ENCODE measurements at places on chromosomes 7 and 10.
A peak's percentile ranks its signal among the peaks of the same experiment; 100 is the strongest.

DNA sequence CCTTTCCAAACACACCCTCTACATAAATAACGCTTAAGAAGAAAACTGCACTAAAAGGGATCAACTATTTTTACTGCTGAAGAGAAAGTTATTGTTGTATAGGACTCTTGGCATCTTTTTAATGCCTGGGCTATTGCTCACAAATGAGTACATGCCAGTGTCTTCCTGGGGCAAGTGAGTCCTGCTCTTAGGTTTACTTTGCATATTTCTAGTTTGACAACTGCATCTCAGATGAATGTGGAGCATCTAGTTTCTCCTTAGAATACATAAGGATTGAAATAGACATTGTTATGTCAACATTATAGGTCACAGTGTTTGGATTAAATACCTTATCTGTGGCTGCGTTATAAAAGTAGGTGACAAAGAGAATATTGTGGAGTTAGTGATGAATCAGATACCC lies 44.5 kb downstream of the PSMC2 start:
- DNase-seq, result no peak

DNA sequence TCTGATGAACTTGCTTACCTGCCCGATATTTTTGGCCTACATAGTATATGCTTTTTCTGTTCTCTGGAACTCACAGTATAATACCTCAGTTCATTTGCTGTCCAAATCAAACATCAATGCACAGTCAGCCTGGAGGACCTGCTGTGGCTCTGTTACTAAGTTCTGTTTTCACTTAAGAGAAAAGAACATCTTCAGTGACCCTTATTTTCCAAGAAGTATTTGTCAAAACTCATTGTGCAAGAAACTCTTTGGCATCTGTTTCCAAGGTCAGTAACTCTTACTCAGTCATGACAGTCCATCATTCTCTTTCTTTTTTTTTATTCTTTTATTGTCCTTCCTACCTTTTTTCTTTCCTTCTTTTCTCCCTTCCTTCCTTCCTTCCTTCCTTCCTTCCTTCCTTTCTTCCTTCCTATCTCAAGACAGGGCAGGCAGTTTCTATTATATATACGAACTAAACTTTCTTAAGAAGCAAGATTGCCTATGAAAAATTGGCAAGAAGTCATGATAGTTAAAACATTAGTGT lies 37.8 kb upstream of the SEM1 start:
- DNase-seq, result no peak

GRCh38 chr7:24707988-24708615 lies 49.2 kb downstream of the GSDME start:
- no peak for DNase-seq

- DNase-seq, result no peak
These were observed 97.7 kb upstream of the MEOX2 start for GRCh38 chr7:15783987-15784693.

DNA sequence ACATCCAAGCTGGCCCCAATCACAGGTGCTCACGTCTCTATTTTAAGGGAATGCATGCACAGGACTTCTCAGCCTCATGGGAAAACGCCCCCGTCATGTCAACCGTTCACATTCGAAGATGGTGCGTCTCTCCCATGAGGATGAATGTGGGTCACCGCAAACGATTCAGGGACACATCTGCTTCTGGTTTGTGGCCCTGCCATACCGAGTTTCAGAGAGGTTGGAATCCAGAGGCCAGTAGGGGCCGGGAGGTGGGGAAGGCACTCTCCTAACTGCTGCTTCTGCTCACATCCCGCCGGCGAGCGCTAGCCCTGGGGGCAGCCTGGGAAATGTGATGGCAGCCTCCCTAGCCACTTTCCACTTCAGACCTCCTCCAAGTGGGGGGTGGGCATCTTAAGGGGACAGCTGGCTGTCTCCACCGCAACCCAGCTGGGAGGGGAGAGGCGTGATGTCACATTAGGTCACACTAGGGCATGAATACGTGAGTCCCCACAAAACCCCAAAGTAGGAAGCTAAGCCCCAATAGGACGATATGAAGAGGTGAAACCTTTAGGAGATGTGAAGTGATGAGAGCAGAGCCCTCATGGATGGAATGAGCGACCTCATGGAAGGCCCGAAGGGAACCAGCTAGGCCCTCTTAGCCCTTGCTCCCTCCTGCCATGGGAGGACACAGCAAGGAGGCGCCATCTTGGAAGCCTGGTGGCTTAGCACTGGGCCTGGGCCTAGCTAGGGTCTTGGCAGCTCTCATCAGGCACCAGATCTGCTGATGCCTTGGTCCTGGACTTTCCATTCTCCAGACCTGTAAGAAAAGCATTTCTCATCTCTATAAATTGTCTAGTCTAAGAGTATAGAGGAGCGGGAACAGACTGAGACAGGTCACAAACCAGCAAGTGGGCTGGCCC lies 107.8 kb downstream of the TCERG1L start:
- DNase-seq, result no peak

DNA sequence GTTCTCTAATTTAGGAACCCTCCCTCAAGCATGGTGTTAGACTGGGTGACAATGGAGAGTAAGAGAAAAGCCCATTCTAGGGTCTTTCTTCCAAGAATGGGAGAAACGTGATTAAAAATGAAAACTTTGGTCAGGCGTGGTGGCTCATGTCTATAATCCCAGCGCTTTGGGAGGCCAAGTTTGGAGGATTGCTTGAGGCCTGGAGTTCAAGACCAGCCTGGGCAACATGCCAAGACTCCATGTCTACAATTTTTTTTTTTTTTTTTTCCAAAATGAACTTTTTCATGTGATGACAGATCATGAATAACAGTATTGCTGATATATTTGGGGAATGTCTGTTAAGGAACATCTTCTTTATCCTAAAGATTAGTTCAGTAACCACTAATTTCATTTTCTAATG lies 194.6 kb downstream of the MLLT10 start:
- DNase-seq, result peak; percentile 4

DNA sequence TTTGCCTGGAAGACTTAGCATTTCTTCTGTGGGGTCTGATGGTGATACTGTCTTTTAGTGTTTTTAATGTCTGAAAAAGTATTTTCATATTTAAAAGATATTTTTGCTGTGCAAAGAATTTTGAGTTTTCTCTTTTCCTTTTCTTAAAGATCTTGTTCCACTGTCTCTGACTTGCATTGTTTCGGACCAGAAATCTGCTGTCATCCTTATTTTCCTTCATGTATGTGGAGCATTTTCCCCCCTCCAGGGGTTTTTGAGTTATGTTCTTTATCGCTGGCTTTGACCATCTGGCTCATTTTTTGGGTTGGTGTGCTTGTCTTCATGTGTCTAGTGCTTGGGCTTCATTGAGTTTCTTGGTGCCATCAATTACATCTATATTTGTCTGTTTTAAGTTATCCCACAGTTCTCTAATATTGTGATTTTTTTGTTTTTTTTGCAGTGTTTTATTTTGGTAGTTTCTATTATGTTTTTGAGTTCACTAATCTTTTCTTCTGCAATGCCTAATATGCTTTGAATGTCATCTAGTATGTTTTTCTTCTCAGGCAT lies 119.9 kb downstream of the MGMT start:
- DNase-seq, result no peak

- peak; percentile 90 for DNase-seq
These were observed 65.6 kb downstream of the CDH23 start for GRCh38 chr10:71462062-71462935.

DNA sequence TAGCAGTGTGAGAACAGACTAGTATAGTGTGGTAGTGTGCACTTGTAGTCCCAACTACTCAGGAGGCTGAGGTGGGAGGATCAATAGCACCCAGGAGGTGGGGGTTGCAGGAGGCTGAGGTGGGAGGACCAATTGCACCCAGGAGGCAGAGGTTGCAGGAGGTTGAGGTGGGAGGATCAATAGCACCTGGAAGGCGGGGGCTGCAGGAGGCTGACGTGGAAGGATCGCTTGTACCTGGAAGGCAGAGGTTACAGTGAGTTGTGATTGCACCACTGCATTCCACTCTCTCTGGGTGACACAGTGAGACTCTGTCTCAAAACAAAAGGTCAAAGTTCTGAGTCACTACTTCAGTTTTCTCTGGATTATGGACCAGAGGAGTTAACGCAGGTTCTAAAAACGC lies 22.6 kb upstream of the DIP2C start:
- no peak for DNase-seq

DNA sequence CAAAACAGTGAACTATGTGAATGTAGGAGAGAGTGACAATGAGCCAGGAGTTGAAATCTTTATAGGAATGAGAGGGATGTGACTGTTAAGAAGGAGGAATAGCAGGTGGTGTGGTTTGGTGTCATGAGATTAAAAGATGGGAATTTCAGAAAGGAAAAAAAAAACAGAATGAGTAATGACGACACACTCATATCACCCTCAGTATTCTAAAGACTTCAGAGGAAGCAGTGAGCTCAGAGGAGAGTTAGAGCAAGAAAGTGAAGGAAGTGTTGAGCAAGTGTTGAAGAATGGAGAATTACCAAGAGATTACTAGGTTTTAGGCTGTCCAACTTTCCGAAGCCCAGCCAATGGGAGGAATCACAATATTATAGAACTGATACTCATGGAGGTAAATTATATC lies 220.5 kb upstream of the HGF start:
- no peak for DNase-seq

GRCh38 chr7:75798770-75799169 lies 14.8 kb downstream of the CCL24 start:
- DNase-seq, result no peak

DNA sequence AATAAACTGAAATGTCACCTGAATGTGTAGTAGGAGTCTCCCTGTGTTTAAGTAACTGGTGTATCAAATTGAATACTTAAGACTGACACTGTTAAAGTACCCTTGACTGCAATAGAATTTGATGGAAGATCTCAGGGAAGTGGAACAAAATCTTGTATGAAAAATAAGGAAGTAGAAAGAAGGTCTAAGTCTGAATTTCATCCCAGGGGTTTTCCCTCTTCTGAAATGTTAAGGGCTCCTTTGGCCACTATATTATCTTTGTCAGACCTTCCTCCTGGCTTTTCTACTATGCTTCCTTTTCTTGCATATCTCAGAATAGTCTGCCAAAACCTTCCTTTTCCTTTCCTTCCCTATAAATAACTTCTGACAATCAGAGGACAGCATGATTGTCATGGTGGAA lies 59.6 kb downstream of the BLNK start:
- no peak for DNase-seq

GRCh38 chr10:10497245-10497644 lies 520.4 kb upstream of the CELF2 start:
- no peak for DNase-seq

GRCh38 chr10:66505003-66505657 lies 420.7 kb upstream of the LRRTM3 start:
- no peak for DNase-seq

- DNase-seq, result no peak
These were observed 45.8 kb downstream of the MKX start for GRCh38 chr10:27699776-27700175.

- no peak for DNase-seq
These were observed 26.7 kb upstream of the CUL1 start for GRCh38 chr7:148672041-148672440.

DNA sequence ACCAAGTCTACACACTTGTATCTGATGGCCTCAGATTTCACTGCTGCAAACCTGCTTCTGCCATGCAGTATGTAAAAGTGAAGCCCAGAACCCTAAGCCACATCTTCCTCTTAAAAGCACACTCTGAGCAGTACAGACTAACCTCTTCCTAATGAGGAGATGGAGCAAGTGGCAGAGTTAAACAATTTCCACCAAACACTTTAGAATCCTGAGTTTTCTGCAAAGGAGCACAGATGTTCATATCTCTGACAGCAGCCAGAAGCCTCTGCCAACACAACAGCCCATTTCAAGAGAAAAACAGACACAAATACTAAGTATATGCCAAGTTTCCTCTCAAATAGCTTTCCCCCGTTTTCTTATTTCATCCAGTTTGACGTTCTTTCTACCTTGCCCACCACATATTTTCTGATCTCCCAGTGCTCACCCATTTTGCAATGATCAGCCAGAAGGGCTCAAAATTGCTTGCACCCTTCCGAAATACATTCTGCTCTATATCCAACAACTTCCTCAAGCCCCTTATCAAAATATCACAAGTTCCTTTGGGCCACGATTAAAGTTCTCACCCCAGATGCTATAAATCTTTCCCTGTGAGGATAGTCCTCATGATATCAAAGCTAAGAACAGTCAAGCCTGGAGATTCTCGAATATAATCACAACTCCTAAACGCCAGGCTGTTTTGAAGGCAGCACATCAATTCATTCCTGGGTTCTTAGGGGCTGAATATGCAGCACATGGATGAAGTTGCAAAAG lies 27.5 kb downstream of the ELMO1 start:
- no peak for DNase-seq

DNA sequence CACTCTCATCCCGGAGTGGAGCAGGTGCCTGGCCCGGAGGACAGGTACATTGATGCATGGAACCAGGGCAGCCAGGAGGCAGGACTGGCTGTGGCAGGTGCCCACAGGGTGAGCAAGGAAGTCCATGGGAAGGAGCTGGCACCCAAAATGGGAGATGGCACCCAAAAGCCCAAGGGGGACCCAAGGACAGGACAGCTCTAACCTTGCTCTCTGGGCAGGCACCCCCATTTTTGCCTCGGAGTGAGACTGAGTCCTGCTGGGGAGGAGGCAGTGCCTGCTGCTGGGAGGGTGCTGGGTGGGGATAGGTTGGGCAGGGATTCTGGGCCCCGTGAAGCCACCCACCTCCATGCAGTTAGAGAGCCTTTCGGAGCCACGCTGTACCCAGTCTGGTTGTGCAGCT lies 234.5 kb downstream of the TCERG1L start:
- DNase-seq, result no peak

DNA sequence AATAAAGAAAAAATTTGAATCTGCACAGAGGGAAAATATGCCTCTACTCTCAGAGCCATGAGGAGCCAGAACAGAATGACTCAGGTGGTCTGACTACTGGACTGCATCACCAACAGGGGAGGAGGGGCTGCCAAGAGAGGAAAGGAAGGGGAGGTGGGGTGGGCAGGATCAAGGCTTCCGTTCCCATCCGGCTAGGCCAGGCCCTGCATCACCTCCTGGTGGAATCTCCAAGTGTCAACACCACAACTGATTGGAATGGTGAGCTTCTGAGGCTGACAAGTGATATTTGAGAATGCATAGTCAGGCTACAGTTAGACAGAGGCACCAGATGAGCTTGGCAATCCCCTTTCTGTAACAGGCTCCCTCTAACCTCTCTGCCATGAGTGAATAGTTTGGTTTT lies 10.4 kb upstream of the GPR26 start:
- DNase-seq, result no peak

- peak; percentile 28 for DNase-seq
These were observed 100.0 kb downstream of the LSM5 start for GRCh38 chr7:32390210-32390609.

GRCh38 chr7:140142031-140142430 lies 34.8 kb downstream of the KDM7A start:
- DNase-seq, result no peak

- DNase-seq, result peak; percentile 53
These were observed 68.9 kb downstream of the MAD1L1 start for GRCh38 chr7:2163600-2164555.

DNA sequence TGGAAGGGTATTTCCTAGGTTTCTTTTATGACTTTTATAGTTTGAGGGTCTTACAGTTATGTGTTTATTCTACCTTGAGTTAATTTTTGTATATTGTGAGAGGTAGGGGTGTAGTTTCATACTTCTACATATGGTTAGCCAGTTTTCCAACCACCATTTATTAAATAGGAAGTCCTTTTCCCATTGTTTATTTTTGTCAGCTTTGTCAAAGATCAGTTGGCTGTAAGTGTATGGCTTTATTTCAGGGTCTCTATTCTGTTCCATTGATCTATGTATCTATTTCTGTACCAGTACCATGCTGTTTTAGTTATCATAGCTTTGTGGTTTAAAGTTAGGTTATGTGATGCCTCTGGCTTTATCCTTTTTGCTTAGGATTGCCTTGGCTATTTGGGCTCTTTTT lies 71.9 kb upstream of the CC2D2B start:
- DNase-seq, result no peak

- no peak for DNase-seq
These were observed 83.7 kb downstream of the ZMIZ1 start for GRCh38 chr10:79152423-79152817.

GRCh38 chr7:13841284-13841683 lies 148.2 kb downstream of the ETV1 start:
- peak; percentile 34 for DNase-seq
